ENCODE measurements at places on chromosomes 13 and 19. TPM values are rescaled to one million over a fixed set of nuclear protein-coding genes. Genes with fewer than 3 reads are reported as not detected.
A peak's percentile ranks its signal among the peaks of the same experiment; 100 is the strongest.

Gene BCAM
- total RNA-seq = 1.3 TPM

DNA sequence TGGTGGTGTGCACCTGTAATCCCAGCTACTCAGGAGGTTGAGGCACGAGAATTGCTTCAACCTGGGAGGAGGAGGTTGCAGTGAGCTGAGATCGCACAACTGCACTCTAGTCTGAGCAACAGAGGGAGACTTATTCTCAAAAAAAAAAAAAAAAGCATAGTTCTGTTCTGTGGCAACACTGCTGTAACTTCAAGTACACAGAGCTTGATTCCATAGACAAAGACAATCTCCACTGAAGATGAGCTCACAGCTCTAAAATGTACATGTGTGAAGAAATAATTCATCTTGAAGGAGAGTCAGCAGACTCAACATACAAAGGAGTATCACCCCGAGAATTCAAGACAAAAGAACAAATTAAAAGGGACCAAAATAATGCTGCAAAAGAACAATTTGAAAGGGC, 47.8 kb downstream of the KCTD15 start:
- DNase-seq = no peak
- peaks cover 24% of the 10 kb centered on the region for H3K27me3 ChIP-seq
- no peaks in the 10 kb centered on the region for H3K36me3 ChIP-seq
- H3K27ac ChIP-seq = no peak overlapping the region
- no peaks in the 10 kb centered on the region for H3K4me1 ChIP-seq

- H3K36me3 ChIP-seq = no peaks in the 10 kb centered on the region
- H3K4me1 ChIP-seq = no peaks in the 10 kb centered on the region
Observed at GRCh38 chr19:373391-374182, 29.0 kb upstream of the MIER2 start.

- H3K4me1 ChIP-seq = peaks cover 10% of the 10 kb centered on the region
- no peaks in the 10 kb centered on the region for H3K36me3 ChIP-seq
- H3K27me3 ChIP-seq = no peaks in the 10 kb centered on the region
- peak; percentile 71 for DNase-seq
- peak overlapping the region; percentile 84 for H3K4me3 ChIP-seq
- no peak overlapping the region for H3K27ac ChIP-seq
Observed at GRCh38 chr19:46715975-46716671, 791 bp downstream of the PRKD2 start.

GRCh38 chr19:41958367-41959055, 610 bp downstream of the RABAC1 start:
- H3K27ac ChIP-seq = peak overlapping the region; percentile 93
- H3K4me1 ChIP-seq = peaks cover 5% of the 10 kb centered on the region
- H3K4me3 ChIP-seq = peak overlapping the region; percentile 94

GRCh38 chr13:20051366-20051765, 92.8 kb downstream of the ZMYM2 start:
- H3K4me1 ChIP-seq = 0 out of 2 replicates have a peak, but pooled peaks cover 6% of the 10 kb centered on the region
- no peak for DNase-seq
- no peak overlapping the region for H3K27ac ChIP-seq
